ENCODE measurements at places on chromosomes 13 and 19.

GRCh38 chr19:35928507-35928906, 7.7 kb upstream of the LRFN3 start:
- no peak for DNase-seq

GRCh38 chr13:45048890-45049407, 59.6 kb downstream of the GPALPP1 start:
- DNase-seq: no peak

DNA sequence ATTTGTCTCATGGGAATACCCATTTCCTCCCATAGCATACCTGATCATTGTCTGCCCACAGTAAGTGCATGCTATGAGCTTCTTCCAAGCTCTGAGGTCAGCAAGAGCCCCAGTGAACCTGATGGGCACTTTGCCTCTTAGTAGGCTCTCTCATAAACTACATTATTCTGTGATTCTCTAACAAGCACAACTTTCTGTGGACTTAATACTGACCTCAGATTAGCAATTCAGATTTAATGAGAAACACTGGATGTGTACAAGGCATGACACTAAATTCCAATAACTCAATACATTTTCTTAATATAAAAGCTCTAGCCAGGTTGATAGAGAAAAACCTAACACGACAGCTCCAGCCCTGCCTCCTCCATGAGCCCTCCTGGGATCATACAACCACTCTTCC, 23.3 kb upstream of the STARD13 start:
- no peak for DNase-seq

DNA sequence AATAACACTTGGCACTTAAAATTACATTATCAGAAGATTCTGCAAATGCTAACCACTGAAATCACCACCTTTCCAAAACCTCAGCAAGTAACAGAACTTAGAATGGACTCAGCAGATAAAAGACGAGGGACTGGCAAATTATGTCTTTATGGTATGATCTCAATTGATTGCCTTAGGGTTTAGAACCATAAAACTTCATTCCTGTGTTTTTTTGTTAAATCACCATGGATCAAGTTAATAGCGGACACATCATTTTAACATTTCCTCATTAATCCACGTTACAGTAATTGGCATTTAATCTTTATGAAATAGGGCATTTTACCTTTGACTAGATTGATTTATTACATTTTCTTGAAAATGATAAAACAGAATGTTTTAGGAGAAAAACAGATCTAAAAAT, 2070.3 kb downstream of the PCDH9 start:
- DNase-seq: no peak

- DNase-seq: no peak
Observed at GRCh38 chr13:33087091-33087490, 70.9 kb downstream of the KL start.
